ENCODE measurements at places on chromosomes 5 and 9.

- no peak for DNase-seq
Measured at GRCh38 chr9:134509817-134510216, 131.8 kb upstream of the COL5A1 start.

GRCh38 chr5:168347368-168348083 is 56.1 kb downstream of the WWC1 start:
- DNase-seq: no peak

DNA sequence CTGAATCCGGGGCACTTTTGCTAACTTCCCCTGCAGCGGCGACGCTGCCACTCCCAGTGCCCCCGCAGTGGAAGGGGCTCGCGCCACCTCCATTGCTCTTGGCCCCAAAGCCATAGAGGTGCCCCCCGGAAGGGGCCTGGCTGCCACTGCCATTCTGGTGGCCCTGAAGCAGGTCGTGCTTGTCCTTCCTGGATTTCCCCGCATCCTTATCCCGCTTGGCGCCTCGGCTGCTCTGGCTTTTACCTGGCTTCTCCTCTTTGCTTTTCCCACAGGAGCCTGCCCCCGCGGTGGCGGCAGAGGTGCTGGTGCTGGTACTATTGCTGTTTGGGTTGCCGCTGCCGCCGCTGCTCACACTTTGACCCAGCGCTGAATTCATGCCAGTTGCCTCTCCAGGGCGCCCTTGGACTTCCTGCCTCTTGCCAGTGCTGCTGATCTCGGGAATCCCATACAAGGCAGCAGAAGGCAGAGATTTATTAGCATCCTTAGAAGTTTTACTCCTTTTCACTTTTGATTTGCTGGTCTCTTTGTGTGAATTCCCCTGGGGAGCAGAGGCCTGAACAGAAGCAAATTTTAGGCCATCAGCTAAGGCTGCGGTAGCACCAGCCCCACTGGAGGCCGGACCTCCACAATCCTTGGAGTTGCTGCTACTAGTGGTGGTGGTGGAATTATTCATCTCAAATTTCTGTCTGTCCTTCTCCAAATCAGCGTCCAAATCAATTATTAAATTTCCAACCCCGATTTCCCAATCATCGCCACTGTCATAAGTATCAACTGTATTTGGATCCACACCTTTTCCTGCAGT is 2.1 kb downstream of the ZNF608 start:
- DNase-seq: no peak

- no peak for DNase-seq
Measured at GRCh38 chr9:27589462-27589861, 16.2 kb upstream of the C9orf72 start.

- DNase-seq: no peak
Measured at GRCh38 chr9:4010309-4010708, 289.6 kb downstream of the GLIS3 start.

DNA sequence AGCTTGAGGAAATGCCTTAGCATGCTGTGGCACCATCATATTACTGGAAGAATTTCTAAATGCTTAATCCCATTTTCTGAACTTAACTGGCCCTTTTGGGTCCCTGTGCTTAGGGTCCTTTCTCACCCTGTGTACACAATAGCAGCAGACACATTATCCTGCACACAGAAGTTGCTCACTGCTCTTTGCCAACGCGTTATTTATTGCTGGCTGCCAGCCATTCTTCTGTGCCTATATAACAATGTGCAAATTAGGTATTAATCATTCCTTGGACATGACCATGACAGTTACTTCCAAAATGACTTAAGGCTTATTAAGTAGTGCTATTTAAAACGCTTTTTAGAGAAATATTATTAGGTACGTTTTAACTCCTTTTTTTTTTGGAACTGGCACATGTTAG is 134.7 kb downstream of the FBN2 start:
- no peak for DNase-seq

DNA sequence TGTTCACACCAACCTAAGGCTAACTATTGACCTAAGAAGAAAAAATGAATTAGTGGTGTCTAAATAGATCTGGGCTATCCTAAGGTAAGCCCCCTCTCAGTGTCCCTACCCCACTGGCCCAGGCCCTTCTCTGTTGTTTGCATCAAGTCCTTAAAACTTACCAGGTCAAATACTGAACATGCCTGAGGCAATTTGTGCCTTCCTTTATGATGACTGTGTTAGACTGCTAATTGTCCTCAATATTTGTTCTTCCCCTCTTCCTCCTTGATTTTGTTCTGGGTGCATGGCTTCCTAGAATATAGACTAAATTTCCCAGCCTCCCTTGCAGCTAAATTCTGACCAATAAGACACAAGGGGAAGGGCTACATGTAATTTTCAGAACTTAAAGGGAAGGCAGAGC is 199.9 kb downstream of the ADAMTS12 start:
- DNase-seq: no peak

- DNase-seq: no peak
Measured at GRCh38 chr5:115458416-115458815, 86.2 kb downstream of the FEM1C start.

DNA sequence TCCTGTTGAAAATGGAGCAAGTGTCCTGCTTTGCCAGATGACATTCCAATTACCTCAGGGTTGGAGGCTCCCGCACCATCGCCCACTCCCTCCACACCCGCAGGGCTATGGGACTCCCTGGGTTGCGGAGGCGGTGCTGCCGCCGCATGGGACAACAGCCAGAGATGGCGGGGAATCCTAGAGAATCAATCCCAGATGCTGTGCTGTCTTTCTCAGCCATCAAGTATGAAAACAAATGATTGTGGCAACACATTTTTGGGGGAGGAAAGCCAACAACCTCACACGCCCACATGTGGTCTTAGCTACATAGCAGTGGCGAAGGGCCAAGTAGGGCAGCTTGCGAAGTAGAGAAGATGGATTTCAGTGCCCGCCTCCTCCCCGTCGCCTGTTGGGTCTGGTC is 46.7 kb downstream of the IL31RA start:
- no peak for DNase-seq

DNA sequence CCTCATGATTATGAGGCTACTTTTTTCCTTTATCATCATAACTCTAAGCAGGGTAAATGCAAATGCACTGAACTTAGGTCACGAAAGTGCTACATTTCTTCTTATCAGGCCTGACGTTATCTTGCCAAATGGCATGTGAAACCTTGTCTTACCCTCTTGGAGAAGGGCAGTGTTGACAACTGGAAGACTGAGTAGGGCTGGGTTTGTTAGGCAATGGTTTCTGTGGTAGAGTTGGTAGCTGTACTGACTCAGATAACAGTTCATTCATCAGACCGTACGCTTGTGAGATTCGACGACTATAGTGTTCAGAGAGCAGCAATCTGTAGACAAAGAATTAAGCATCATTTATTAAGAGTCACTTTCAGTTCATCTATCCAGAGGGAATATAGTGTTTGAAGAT is 127.7 kb downstream of the CPLANE1 start:
- DNase-seq: no peak

- no peak for DNase-seq
Measured at GRCh38 chr9:5949103-5949699, 58.5 kb downstream of the MLANA start.

DNA sequence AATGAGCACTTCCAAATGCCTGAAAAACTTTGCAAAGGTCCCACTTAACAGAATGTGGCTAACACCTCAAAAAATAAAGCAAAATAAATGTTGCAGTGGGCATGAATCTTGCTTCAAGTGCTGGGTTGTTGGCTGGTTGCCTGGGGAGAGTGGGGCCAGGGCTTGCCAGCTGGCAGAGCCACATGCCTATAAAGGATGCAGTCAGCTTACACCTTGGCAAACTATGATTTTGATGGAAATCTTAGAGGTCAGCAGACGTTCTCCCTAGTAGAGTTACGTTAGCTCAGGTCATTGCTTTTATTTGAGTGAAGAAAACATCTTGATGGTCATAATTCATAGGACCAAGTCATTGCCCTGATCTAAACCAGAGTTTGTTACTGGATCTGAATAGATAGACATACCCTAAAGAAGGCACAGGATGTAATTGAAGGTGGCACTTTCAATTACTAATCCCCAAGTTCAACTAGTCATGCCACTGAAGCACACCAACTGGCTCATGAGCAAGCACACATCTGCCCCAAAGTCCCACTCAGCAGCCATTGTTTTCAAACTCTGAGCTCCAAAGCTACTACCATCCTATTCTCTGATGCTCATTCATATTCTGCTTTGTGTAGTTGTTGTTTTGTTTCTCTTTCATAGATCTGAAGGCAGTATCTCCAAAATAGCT is 51.2 kb upstream of the ZSWIM6 start:
- no peak for DNase-seq

- DNase-seq: no peak
Measured at GRCh38 chr9:137370865-137371520, 52.0 kb downstream of the EXD3 start.

DNA sequence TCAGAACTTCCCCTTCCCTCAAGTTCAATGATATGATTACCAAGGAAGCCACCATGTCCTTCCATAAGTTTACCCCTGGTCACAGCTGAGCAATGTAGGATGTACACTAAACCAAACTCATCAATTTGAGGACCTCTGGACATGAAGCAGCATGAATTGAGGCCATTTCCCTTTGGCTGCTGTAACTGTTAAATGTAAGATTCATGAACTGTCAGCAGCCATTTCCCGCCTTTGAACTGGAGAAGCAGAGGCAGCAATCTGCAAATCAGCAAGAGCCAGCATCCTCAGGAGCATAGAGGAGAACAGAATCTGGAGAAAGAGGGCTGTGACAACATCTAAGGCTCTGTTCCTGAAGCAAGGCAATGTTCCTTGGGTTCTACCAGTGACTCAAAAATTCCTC is 104.3 kb upstream of the PTGER4 start:
- DNase-seq: no peak

- no peak for DNase-seq
Measured at GRCh38 chr5:76074487-76075065, 8.6 kb upstream of the SV2C start.

DNA sequence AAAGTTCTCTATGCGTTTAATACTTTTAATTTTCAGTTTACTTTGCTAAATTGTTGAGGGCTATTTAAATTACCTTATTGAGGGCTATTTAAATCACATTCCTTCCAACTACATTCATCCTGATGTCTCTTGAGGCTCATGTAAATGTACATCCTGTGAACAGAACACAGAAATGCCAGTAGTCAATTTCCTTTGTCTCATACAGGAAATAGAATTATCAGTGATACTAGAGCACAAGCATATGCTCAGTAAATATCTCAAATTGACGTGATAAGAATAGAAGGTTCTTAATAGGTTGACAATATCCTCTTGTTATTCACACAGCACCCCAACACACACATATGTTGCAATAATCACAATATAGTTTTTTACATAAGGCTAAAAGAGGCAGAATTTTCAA is 449.0 kb downstream of the CYLC2 start:
- DNase-seq: no peak

DNA sequence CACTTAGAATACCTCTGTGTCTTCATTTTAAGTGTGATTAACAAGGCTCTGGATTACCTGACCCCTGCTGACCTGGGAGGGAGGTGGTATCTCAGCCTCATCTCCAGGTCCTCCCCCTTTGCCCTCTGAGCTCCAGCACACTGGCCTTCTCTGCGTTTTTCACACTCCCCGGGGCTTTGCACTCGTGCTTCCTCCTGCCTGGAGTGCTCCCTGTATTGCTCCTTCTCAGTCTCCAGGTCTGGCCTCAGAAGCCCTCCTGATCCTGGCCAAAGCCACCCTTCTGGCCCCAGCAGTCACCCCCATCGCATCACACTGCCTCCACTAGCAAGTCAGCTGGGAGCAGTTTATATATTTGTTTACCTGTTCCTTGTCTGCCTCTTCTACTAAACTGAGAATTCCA is 13.6 kb upstream of the NEUROG1 start:
- DNase-seq: no peak

DNA sequence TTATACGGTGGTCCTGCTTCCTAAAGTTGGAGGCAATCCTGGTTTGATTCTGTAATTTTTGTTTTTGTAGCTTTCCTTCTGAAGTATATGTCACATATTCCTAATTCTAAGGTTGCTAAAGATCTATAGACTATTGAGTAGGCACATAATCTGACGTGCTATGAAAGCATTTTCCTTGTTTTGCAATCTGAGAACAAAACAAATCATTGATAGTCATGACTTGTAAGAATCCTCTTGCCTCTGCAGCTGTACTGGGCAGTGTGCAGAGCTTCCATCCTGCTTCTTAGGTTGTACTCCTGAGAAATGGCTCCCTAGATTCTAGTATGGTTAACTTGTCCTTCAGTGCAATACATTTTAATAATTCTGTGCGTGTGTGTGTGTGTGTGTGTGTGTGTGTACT is 35.4 kb downstream of the SEMA6A start:
- DNase-seq: no peak

DNA sequence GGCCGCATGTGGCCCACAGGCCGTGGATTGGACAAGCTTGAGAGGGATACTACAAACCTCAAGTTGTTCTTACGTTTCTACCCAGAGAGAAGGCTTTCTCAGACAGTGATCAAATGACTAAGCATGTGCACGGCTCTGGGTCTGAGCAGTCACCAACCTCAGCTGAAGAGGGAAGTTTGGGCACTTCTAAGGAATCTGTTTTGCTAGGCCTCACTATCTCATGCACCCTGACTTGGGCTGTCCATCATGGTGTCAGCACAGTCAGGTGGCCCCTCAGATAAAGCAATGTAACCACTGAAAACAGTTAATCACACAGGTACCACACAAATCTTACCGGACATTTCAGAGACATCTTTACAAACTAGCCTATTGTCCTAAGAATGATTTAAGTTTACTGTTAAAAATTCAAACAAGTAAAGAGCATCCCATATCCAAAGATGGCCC is 24.6 kb downstream of the CSF2 start:
- no peak for DNase-seq

GRCh38 chr5:157533011-157533481 is 42.5 kb downstream of the ADAM19 start:
- no peak for DNase-seq

DNA sequence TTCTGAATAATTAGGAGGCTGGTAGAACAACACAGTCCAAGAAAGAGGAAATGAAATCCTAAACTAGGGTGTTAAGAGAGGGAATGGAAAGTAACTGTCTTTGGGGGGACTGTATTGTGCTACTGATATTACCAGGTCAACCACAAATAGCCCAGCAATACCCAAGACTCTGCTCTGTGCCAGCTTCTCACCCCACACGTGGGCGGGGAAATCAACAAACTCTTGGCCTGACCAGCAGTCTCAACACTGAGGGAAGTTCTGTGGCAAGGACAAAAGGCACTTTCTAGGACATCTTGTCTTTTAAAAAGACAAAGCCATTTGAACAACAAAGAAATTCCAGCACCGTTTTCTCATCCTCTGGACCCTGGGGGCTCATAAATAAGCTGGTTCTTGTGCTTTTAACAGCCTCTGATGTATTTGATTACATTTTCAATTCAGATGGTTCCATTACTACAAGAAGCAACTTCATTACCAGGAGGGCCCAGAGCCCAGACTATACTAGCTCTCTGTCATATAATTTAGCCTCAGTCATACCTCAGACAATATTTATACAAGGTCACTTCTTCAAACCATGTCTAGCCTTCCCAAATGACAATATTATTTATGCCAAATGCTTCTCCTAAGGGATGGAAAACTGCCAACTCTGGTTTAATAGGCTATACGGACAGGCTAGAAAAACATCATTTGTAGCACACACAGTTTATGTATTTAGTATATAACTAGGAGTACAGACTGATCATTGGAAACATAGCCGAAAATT is 297.8 kb downstream of the CWC27 start:
- no peak for DNase-seq

- no peak for DNase-seq
Measured at GRCh38 chr5:168404365-168404764, 81.9 kb upstream of the RARS1 start.

Measured in activated T-helper 1 cell treated with anti-CD3 and anti-CD28 coated beads, Interleukin-2, amount 50 U/mL, for 16 hours (primary cell).